Hippocampal formation (tissue), 2 donors: ENCODE measurements at places on chromosomes 4 and X.

DNA sequence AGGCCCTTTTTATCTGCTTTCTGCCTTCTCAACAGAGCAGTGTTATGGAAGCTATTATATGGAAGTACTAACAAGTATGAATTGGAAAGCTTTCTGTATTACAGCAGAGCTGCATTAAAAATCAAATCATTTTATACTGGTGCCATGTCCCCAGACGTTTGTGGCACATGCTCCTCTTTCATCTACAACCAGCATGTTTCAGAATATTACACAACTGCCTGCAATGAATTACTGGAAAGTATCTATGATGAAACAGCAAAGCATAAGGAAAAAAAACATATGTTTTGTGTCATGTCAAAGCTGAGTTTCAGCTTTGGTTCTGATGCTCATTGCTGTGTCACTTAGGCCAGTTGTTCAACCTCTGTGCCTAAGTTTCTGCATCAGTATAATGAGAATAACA lies 576.8 kb downstream of the GBA3 start:
- DNase-seq: no peak

DNA sequence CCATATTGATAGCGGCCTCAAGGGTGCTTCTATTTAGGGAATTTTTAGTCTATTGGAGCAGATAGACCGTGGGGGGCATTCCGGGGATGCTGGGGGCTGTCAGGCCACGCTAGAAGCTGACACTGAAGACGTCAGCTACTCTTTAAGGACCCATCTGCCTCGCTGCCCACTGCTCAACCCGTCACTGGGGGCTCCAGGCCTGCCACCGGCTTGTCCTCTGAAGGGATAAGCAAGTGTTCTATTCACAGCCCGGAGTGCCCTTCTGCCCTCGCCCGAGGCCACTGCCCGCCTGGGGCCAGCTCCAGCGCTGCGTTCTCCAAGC lies 679 bp upstream of the MSL3 start:
- DNase-seq: no peak

GRCh38 chrX:154417157-154417556 lies 5.8 kb downstream of the TAFAZZIN start:
- no peak for DNase-seq

DNA sequence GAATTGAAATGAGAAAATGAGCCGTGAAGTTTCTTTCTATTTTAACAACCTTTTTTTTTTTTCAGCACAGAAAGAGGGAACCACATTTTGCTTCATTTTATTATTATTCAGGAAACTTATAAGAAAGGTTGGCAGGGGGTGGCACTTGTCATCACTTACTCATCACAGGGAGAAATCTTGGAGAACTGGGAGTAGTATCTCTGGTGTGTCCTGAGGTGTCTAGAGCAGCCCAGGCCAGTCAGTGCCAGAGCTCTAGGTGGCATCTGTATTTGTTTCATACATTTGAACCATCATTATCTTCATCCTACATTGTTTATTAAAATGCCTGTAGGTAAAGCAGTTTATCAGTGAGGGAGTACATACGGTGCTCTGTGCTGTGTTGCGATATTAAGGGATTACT lies 43.8 kb upstream of the ARHGAP24 start:
- DNase-seq: no peak

GRCh38 chr4:182062936-182063335 lies 180.3 kb upstream of the TENM3 start:
- DNase-seq: no peak

- DNase-seq: no peak
These were observed 4.9 kb upstream of the ZNF81 start for GRCh38 chrX:47831788-47832187.

GRCh38 chr4:43148481-43148880 lies 256.0 kb downstream of the GRXCR1 start:
- DNase-seq: no peak

- DNase-seq: no peak
These were observed 185.2 kb upstream of the CTSO start for GRCh38 chr4:156138781-156139280.

DNA sequence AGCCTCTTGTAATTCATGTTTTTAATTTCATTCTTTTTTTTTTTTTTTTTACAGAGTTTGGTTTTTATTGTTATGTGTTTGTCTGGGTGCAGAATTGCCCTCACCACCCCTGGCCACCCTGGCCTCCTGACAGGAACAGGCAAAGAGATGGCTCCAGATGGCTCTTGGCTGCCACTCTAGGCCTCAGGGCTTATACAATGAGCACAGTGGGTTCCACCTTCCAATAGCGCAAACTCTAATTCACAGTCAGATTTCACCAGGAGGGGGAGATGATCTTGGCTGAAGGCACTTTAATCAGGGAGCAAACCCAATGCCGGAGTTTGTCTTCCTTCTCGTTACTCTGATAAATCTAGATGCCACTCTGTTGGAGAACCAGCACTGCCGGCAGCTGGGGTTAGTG lies 24.8 kb downstream of the CPE start:
- DNase-seq: no peak

- DNase-seq: no peak
These were observed 3.9 kb downstream of the KLHL8 start for GRCh38 chr4:87216469-87216868.

- DNase-seq: no peak
These were observed 66.7 kb upstream of the NOCT start for GRCh38 chr4:138948918-138949317.

DNA sequence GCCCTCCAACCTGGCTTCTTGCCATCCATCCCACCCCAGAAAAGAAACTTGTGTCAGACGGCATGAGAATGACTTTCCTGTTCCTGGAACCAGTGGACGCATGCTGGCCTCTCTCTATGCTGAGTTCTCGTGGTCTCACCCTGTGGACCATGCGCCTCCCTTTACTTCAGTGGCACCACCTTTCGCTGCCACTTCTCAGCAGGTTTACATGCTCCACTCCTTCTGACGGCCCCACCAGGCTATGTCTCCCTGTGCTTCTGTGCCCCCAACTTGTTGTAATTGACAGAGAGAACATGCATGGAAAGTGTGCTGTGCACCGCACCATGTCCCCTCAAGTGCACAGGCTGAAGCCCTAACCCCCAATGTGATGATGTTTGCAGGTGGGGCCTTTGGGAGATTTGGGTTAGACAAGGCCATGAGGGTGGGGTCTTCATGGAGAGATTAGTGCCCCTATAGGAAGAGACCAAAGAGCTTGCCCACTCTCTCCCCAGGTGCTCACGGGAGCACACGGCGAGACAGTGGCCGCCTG lies 3.1 kb upstream of the PPP2R2C start:
- no peak for DNase-seq

GRCh38 chrX:14698790-14699189 lies 169.5 kb downstream of the GLRA2 start:
- no peak for DNase-seq

GRCh38 chr4:153375303-153375702 lies 30.8 kb downstream of the MND1 start:
- no peak for DNase-seq

GRCh38 chr4:159420162-159421057 lies 317.5 kb downstream of the RAPGEF2 start:
- no peak for DNase-seq

DNA sequence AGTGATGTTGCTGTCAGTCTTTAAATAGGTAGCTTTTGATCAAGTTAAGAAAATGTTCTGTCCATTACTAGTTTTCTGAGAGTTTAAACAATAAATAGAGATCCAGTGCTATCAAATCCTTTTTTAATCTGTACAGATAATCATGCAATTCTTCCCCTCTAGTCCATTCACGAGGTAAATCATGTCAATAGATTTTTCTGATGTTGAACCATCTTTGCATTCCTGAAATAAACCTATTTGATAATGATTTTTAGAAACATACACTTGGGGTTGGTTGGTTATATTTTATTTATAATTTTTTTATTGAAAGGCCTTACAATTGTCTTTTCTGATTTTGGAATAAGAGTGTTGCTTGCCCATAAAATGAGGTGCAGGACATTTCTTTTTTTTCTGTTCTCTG lies 95.0 kb downstream of the FAM53A start:
- no peak for DNase-seq

GRCh38 chrX:80984118-80984517 lies 174.4 kb upstream of the BRWD3 start:
- DNase-seq: no peak

DNA sequence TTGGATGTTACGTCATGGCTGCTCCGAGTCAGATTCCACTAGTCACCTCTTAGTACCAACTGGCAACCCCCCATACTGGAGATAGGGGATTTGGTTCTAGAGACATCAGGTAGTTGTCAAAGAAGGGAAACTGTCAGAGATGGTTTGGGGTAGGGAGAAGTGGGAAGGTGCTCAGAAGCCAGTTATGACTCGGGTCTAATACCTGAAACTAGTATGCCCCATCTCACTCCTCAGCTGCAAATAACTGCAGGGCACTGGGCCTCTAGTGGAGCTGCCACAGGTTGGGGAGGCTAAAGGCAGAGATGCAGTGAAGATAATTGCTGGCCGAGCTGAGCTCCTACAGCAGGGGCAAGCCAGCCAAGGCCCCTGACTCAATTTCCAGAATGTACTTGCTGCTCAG lies 30.0 kb downstream of the OTUD6A start:
- no peak for DNase-seq

DNA sequence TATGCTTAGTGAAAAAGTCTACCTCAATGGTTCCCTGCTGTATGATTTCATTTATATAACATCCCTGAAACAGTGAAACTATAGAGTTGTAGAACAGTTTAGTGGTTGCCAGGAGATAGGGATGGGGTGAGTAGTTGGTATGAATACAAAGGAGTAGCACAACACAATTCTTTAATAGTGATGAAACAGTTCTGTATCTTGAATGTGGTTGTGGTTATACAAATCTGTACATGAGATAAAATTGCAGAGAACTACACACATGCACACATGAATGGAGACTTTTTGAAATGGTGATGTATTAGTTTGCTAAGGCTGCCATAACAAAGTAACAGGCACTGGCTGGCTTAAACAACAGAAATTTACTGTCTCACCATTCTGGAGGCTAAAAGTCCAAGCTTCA lies 677.1 kb downstream of the ADGRL3 start:
- no peak for DNase-seq

GRCh38 chr4:140875746-140876452 lies 119.7 kb upstream of the TBC1D9 start:
- no peak for DNase-seq

DNA sequence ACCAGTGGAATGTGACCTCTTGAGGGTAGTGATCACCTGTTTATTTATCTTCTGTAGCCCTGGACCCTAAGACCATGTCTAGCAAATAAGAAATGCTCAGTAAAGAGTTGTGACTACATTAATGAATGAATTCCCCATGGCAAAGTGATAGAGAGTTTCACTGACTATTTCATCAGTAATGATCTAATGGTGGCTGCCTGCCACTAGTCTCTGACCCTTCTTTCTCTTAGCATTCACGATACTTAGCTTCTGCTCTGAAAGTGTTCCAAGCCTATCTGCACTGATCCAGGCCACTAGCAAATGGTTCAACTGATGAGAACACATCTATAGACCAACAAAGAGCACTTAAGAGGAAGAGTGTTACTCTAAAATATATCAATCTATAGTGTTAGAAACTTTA lies 50.0 kb upstream of the RASGEF1B start:
- no peak for DNase-seq

- no peak for DNase-seq
These were observed 90.2 kb downstream of the NHS start for GRCh38 chrX:17465201-17465600.

DNA sequence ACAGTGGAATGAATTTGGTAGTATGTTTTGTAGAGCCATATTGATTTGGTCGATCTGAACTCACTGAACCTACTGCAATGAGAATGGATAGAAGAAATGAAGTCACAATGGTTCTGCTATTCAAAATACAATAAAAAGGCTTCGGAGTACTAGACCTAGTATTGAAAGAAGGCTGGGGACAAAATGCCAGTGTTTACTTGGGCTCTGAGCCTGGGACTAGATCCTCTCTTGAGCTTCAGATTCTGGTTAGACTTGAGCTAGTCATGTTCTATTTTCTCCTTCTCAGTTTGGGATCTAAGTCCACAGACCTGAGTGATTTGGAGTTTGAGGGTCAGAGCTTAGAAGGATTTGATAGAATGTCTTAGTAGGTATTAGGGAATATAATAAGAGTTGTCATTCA lies 9.9 kb downstream of the INTS12 start:
- no peak for DNase-seq

- peak; percentile 51 for DNase-seq
These were observed 1826.0 kb downstream of the STIM2 start for GRCh38 chr4:28686618-28687017.

- DNase-seq: no peak
These were observed 103.9 kb downstream of the GLUD2 start for GRCh38 chrX:121151293-121151692.

GRCh38 chr4:152431291-152431690 lies 104.6 kb downstream of the FBXW7 start:
- no peak for DNase-seq

DNA sequence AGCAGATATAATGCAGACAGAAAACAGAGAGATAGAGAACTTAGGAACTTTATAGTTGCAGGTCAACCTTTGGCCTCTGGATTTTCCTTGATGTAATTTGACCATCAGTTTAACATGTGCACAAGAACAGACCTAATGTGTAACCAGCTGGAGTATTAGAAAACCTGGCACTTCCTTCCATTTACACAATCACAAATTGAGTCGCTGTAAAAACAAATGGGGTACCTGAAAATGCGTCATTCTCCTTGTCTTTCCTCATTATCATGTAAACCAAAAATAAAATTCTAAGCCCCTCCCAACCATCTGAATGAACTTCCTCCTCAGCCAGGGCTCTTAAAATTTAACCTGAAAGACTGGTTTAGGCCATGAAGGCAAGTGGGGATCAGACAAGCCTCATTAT lies 358.4 kb upstream of the MAGEB16 start:
- no peak for DNase-seq

- no peak for DNase-seq
These were observed 365.5 kb downstream of the RAB28 start for GRCh38 chr4:13118633-13119032.
